Activated T-cell treated with anti-CD3 and anti-CD28 coated beads for 48 hours (primary cell): ENCODE measurements at places on chromosomes 3 and 15.

DNA sequence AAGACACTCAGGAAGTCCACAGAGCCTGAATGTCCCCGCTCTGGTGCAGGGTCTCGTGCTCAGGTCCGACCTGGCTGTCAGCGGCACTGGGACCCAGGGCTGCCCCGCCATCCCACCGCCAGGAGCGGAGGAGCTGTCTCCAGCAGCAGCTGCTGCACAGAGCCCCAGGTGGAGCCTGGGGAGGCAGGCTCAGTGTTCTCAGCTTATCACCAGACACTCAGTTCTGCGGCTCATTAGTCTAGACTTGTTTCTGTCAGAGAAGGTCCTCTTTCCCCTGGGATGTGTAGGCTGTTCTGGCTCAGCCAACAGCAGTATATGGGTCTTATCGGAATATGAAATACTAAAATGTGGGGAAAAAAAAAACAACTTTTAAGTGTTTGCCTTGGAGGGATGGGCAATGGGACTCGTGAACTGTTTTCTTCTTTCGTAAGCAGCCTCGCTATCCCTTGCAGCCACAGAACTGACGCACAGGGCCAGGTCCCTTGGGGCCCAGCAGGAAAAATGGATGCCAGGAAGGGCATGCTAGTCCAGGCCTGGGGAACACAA is 75.9 kb downstream of the KLF13 start:
- no peak for DNase-seq

DNA sequence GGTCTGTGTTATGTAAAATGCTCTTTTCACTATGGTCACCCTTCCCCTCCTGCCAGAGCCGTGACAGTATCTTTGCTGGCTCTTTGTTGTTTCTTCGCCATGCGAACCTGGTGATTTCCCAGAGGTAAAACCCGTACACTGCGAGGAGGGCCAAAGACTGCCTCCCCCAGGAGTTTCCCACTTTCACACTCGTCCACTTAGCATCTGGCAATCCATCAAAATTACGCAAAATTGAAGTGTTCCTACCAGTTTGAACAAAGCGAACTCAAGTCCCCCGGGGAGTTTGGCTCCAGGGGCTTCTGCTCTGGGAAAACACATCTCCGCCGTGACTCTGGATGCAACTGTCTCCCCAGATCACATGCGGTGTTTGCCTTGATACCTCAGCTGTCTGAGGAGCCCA is 239.9 kb downstream of the FAM43A start:
- no peak for DNase-seq

- no peak for DNase-seq
Observed at GRCh38 chr3:136197159-136197793, 1.1 kb upstream of the MSL2 start.

DNA sequence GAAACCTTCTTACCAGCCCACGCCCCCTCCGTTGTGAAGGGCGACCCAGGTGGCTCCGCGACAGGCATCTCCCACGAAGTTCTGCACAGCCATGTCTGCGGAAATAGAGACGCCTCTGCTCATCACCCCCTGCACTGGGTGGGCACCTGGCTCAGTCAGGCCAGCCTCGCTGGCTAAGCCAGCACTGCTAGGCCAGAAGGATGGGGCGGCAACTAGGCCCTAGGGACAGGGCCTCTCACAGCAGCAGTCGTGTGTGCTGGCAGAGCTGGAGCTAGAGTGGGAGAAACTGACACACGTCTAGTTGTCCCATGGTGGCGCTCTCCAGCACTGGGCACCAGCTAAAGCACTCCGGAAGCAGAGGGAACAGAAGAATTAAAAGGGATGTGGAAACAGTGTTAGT is 12.5 kb upstream of the ZXDC start:
- no peak for DNase-seq

DNA sequence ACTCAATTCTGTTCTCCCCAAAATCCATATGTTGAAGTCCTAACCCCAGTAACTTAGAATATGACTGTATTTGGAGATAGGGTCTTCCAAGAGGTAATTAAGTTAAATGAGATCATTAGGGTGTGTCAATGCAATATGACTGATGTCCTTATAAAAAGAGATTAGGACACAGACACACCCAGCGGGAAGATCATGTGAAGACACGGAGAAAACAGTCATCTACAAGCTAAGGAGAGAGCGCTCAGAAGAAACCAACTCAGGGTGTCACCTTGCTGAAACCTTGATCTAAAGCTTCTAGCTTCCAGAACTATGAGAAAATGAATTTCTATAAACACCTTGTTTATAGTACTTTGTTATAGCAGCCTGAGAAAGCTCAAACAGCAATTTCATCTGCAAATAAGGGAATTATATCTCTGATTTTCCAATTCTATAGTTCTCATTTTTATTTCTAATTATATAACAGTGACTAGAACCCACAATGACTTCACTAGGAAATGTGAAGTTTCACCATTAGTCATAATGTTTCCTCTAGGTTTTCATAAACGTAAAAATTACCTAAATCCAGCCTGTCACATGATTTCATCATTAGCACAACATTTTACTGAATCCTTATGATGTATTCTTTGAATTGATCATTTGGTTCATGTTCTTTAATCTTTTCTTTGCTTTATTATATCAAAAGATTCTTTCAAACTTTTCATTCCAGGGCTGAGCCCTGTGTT is 459.1 kb upstream of the MDFIC2 start:
- no peak for DNase-seq

- no peak for DNase-seq
Observed at GRCh38 chr3:121155028-121155427, 247.0 kb downstream of the STXBP5L start.

DNA sequence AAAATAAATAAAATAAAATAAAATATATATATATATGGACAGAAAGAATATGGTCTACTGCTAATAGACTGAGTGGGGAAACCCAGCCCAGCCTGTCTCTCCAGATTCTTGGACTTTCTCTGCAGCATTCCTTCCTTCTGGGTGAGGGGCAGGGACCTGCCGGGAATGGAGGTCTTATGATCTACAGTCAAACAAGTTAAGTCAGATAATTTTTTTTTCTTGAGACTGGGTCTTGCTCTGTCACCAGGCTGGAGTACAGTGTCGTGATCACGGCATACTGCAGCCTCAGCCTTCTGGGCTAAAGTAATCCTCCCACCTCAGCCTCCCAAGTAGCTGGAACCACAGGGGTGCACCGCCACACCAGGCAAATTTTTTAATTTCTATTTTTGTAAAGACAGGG is 33.5 kb upstream of the ZNF774 start:
- no peak for DNase-seq

DNA sequence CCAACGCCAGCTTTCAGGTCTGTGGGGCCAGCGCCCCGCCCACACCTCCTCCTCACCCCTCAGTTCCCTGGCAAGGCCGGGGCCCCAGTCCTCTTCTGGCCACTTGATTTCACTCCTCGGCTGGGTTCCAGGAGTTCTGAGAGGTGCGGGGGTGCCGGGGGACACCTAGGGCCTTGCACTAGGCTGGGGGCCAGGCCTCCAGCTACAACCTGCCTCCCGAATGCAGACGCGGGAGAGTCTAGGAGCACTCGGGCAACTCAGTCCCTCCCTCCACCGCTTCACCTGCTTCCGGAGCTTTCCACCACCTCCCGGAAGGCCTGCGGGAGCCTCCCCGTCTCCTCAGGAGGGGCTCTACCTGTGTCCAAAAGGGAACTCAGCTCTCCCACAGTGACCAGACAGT is 35.6 kb downstream of the TNK2 start:
- no peak for DNase-seq

DNA sequence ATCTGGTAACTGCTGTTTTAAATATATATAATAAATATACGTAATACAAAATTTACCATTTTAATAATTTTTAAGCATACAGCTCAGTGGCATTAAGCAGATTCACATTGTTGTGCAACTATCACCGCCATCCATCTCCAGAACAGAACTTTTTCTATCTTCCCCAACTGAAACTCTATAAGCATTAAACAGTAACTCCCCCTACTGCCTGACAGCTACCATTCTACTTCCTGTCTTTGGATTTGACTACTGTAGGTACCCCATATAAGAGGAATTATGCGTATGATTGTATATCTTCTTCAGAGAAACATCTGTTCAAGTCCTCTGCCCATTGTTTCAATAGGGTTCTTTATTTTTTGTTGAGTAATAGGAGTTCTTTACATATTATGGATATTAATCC is 36.8 kb downstream of the EID1 start:
- DNase-seq, result no peak

- no peak for DNase-seq
Observed at GRCh38 chr3:136465296-136465695, 215.2 kb downstream of the PCCB start.

DNA sequence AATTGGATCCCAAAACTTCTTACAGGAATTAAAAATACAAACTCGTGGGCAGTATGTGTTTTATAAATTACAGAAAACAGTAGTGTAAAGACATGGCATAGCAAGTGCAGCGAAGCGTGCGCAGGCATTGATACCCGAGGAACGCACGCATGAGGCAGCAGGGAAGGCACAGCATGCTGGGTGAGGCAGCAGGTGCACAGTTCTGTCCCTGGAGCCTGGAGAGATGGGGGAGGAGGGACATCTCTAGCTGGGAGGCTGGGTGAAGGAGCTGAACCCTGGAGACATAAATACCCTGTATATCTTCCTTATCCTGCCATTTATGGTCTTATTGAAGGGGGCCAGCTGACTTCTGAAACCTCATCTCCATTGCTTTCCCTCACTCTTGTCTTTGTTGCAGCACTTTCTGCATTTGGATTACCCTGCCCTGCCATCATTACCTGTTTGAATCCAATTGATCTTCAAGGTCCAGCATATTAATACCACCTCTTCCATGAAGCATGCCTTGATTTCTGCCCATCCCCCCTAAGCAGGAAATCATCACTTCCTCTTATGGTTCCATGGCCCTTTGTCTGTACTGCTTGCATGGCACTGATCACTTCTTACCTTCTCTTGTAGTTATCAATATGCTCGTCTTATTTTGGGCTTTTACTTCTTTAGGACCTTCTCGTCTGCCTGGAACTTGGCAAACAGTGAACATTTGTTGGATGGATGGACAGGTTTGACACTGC is 20.5 kb downstream of the LPP start:
- DNase-seq, result no peak

DNA sequence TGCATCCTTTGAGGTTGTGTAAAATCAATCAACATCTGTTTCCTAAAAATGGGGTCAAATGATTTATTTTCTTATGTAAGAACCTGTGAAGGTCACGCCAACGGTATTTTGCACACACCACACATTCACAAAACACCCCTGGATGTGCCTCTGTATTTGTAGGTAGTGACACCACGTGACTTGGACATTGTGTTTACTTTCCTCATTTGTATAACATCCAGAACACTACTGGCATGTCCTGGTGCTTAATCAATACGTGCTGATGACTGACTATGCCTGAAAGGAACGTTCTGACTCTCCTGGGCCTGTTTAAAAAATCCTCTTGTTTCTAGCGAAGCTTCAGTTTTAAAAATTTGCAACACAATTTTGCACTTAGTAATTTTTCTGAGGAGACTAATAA is 3.4 kb upstream of the TAFA4 start:
- DNase-seq, result no peak

DNA sequence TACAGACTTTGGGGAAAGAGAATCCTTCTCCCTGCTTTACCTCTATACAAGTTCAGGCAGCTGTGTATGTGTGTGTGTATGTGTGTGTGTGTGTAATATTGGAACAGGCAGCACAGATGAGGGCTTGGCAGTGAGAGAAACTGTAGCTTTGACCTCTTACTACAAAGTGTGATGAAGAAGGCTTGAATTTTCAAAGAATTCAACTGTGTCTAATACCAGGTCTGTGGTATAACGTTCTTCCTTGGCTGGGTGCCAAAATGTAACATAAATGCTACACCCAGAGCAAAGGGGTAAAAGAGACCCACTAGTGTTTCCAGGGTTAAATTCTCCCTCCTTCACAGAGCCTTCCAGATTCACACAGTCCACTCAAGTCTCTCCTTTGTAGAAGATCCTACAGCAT is 51.1 kb downstream of the CHST2 start:
- DNase-seq, result no peak
